Activated naive CD4-positive, alpha-beta T cell treated with anti-CD3 and anti-CD28 coated beads, Interleukin-2, amount 50 U/mL, for 72 hours (primary cell): ENCODE measurements at places on chromosomes 5 and 9.

- no peak for DNase-seq
These were observed 45.9 kb upstream of the GABRP start for GRCh38 chr5:170737591-170737990.

- DNase-seq = no peak
These were observed 197.6 kb upstream of the MEF2C start for GRCh38 chr5:89080467-89081116.

DNA sequence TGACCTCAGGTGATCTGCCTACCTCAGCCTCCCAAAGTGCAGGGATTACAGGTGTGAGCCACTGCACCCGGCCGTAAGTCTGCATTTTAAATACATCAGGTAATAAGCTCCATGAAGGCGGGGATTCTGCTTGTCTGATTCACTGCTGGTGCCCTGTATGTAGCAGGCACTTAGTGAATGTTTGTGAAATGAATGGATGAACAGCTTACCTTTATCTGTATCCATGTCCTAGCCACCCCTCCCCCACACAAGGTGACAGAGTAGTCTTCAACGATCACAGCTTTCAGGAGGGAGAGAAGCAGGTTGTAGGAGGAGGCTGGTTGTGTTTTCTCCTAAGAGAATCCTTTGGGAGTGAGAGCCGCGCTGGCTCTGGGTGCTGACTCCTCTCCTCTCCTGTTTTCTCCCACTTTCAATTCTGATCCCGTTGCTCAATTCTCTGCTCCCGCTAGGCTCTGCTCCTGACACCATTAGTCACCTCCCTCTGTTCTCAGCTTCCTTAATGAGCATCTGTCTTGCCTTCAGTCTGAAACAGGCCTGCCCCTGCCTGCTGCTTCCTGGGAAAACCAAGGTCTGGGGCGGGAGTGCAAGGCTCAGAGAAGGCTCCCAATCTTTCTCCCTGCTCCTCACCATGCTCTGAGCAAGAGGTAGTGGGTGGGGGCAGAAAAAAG, 88.8 kb upstream of the CTNNA1 start:
- peak; percentile 16 for DNase-seq

- DNase-seq = no peak
These were observed 48.5 kb upstream of the HAND1 start for GRCh38 chr5:154526231-154527226.

GRCh38 chr9:129701549-129701948, 36.1 kb downstream of the PRRX2 start:
- no peak for DNase-seq

GRCh38 chr9:38112456-38112855, 43.4 kb upstream of the SHB start:
- no peak for DNase-seq

DNA sequence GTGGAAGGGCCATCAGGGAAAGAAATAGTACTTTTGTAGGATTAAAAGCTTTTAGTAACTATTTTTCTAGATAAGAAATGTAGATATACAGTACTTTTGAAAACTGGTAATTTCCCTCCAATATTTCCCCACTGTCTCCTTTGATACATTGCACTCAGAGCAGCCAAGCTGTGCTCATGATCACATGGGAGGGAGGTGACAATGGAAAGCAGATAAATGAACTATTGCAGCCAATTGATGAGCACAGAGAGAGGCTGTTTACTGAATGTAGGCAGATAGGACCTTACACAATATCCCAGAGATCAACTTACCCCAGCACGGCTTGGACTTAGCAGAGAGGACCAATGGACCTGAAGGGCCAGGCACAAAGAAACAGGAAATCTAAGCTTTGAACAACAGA, 178.0 kb upstream of the NREP start:
- DNase-seq = no peak

GRCh38 chr9:104334549-104334948, 169.5 kb upstream of the OR13F1 start:
- DNase-seq = no peak

DNA sequence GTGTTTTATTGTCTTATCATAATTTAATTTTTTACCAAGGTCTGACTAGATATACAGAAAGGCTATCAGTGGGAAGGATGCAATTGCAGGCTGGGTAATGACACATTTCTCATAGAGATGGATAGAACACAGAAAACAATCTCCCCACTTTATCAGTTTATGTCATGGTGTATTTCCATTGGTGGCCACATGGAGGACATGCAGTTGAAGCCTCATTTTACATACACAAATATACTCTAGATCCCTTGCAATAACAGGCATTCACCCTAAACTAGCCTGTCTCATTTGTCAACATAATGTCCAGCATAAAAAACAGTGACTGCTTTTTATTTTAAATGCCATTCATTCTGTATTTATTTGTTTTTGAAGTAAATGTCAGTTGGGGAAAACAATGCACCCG, 526.3 kb downstream of the GABRG2 start:
- DNase-seq = no peak

GRCh38 chr9:69945671-69946141, 97.9 kb upstream of the MAMDC2 start:
- DNase-seq = no peak

- DNase-seq = no peak
These were observed 73.1 kb downstream of the NDFIP1 start for GRCh38 chr5:142181547-142182163.
